ENCODE measurements at places on chromosomes 4 and X.

DNA sequence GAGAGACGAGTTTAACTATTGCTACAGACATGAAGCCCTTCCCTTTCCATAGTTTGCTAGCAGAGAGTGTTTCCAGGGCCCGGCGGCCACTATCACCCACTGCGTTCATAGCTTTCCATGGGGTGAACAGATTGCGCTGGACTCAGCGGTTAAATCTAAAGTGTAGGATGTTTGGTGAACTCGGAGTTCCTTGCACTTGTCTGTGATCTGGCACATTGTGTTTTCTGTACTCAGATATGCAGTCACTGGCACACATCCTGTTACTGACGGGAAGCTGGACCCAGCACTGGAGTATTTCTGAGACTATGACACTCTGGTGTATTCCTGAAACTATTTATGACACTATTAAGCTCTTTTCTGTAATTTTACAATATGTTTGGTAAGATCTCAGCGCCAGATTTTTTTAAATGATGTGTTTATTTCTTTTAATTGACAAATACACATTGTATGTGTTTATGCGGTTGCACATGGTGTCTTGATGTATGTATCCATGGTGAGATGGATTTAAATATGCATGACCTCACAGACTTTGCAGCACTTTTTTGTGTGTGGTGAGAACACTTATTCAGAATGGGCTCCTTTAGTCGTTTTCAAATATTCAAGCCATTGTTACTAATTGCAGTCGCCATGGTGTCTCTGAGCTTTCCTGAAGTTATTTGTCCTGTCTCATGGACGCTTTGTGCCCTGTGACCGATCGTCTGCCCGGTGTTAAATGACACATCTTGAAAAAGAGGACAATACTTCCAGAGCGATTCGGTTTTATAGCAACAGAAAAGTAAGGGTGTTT, 14.1 kb downstream of the CD99 start:
- DNase-seq, result peak; percentile 49

- DNase-seq, result no peak
Measured at GRCh38 chr4:48450740-48451139, 32.4 kb upstream of the SLC10A4 start.

DNA sequence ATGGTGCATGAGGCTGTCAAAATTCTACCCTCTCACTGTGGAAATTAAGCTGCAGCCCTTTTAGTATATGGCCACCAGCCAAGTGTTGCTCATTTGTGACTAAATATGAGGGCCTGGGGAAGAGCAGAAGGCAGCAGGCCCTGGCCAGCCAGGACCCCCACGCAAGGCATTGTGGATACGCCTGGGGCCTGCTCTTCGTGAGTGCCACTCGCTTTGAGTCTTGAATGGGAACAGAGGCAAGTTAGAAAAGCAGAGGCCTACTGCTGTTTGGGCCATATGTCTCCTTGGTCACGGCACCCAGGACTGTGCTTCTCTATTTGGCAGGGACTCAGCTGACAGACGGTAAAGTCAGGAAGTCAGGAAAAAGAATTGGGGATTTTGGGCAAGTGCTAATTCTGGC, 10.9 kb downstream of the RTL5 start:
- DNase-seq, result no peak

DNA sequence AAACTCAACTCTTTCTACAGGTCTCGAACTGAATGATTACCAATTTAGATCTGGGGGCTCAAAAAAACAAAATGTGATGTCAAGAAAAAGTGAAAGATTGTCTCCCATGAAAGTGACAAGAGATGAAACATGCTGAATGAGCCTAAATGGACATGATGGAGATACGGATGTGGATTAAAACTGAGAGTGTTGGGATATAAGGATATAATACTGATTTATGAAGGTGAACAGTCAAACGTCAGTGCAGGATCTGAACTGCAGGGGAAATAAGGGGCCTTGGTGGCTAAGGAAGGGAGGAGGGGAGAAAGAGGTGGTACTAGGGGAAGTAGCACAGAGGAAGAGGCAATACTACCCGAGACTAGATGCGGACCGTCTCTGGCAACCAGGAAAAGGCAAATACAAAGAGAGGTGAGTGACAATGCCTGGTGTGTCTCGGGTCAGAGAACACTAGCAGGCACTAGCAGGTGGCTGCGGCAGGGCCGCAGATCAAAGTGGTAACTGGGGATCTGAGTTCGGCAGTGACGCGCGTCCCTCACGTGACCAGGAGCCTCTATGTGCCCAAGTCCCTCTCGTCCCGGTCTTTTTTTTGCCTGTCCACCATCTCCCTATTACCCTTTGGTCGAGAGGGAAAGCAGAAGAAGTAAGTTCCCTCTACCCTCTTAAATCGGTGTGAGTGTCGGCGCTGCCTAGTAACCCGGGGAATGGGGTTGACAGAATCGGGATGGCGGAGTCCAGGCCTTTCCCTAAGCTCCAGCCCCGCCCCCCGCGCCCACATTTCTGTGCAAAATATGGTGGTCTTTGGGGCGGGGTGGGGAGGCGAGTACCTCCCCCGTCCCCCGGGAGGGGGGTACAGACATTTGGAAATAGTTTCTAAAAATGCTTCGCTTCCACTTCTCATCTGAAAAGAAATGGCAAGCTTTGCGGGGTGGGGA, at the start of gene TCEAL1:
Gene TCEAL1 (plus strand): TSS at position 590 of the 932 bp plus-strand sequence. CDS start 942 bp downstream, outside the sequence.
- DNase-seq, result peak; percentile 74

GRCh38 chr4:42350611-42351182, 46.6 kb upstream of the SHISA3 start:
- no peak for DNase-seq

DNA sequence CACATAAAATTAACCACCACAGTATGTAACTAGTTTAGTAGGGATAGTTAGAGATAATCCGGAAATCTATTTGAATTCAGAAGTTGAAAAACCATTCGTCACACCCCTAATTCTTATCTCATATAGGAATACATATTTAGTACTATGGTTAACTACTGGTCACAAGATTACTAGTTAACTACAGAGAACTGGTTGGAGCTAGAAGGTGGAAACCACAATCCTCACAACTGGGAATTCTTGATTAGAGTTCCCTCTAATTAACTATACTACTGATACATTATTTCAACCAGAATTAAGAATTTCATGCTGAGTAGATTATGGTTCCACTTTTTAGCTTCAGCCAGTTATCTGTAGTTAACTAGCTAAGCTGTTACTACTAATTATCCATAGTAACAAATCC, 39.9 kb upstream of the NKAP start:
- DNase-seq, result no peak

DNA sequence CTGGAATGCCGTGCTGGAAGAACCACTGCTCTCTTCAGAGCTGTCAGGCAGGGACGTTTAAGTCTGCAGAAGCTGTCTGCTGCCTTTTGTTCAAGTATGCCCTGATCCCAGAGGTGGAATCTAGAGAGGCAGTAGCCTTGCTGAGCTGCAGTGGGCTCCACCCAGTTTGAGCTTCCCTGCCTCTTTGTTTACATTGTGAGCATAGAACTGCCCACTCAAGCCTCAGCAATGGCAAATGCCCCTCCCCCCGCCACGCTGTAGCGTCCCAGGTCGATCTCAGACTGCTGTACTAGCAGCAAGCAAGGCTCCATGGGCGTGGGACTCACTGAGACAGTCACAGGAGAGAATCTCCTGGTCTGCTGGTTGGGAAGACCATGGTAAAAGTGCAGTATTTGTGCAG, 34.8 kb upstream of the MUC7 start:
- no peak for DNase-seq

DNA sequence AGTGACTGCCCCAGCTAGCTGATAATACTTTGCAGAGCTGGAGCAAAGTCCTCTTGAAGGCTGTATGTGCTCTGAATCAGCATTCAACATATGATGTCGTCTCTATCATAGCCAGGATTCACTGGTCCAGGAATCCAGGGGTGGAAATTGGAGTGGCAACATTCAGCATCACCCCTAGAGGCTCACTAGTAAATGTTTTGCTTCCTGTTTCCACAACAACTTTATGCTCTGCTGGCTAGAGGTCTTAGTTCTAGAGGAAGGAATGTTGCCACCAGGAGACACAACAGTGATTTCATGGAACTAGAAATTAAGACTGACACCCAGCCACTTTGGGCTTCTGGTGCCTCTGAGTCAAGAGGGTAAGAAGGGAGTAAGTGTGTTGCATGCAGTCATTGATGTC, 11.3 kb downstream of the MAGEA1 start:
- DNase-seq, result no peak

- no peak for DNase-seq
Measured at GRCh38 chrX:105211066-105211575, 9.4 kb downstream of the TEX13A start.

DNA sequence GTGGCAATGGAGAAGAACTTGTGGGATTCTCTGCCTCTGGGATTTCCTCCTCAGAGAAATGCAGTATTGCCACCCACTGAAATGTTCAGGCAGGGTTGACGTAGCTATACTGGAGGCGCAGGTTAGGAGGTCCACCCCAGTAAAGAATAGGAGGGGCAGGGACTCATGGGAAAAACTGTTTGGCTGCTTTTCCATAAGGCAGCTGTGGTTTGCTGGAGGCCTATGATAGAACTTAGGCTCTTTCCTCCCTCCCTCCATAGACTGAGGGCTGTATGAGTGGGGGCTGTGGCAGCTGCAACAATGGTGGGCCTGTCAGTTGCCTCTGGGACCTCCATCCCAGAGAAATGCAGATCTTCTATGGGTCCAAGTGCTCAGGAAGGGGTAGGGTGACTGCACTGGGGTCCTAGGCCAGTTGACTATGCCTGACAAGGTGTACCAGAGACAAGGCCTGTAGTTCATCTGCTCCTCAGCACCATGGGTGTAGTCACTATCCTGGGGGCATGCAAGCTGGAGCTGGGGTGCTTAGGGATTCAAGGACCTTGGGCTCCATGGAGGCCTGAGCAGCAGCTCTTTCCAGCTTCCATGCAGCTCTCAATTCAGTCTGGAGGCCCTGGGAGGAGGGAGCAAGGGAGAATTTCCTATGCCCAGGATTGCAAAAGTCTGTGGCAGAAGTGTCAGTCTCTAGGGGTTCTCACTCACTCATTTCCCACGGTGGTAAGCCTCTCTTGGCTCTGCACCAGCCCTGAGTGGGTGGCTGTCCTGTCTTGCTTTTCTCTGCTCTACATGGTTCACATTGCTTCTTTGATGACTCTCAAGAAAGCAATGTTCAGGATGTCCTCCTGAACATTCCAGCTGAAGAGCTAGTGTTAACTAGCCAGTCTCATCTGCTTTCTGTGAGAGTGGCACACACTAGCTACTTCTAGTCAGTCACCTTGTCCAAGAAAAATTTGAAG, 353.0 kb downstream of the IDS start:
- no peak for DNase-seq

DNA sequence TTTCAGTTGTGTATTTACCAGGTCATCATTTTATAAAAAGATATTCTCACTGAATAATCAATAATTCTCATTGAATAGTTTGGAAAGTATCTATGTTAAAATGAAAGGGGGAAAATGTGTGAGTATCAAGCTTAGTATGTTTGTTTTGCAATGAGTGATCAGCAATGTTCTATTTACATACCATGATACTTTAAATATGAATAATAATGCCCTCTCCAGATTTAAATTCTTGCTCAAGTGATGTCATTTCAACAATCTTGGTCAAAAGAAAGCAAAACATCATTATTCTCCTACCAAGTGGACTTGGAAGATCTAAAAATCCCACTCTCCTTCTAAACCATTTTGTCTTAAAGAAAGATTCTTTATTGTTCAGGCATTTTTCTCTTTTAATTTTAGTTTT, 42.1 kb upstream of the ANKRD50 start:
- DNase-seq, result no peak

GRCh38 chr4:157121401-157121800, 45.5 kb downstream of the GLRB start:
- no peak for DNase-seq

DNA sequence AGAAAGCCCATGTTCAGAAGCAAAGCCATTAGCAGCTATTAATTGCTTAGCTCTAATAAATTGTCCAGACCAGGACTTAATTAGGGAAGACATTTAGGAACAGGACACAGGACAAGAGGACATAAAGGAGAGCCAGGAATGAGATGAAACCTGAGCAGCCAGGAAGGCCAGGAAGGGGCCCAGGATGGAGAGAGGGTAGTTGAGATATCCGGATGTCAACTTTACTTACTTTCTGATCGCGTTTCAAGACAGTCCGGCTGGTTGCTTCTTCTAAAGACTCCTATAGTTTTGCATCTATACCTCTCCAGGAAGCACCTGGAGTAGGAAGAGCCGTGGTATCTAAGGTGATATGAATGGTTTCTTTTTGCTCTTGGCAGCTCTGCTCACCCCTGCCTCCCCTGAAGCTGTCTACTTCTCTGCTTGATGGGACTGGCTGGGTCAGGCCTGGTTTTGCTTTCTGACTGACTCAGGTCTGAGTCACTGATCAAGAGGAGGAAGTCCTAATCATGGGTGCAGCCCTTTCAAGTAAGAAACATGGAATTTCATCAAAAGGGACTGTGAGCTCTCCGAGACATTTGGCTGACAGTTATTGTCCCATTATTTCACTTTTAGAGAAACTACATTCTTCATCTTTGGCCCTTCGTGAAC, 733.3 kb downstream of the RPA4 start:
- no peak for DNase-seq

DNA sequence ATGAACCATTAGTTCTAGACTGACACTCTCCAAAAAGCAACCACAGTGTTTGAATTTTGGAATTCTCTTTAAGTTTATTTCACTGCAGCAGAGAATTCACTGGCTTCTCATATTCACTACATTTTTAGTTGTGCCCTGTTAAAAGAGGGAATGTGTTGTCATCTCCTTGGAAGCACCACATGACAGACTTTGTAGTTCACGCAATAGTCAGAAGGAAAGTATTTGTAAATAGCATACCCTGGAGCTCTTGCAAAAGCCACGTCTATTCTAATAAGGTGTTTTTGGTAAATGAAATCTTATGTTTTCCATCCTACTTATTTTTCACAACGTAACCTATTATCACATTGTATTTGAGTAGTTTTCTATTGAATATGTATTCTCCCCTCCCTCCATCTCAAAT, 25.8 kb downstream of the DOCK11 start:
- no peak for DNase-seq

GRCh38 chr4:1873291-1873690, 2.1 kb downstream of the NSD2 start:
- DNase-seq, result no peak

GRCh38 chr4:170674176-170674575, 584.4 kb upstream of the AADAT start:
- no peak for DNase-seq

DNA sequence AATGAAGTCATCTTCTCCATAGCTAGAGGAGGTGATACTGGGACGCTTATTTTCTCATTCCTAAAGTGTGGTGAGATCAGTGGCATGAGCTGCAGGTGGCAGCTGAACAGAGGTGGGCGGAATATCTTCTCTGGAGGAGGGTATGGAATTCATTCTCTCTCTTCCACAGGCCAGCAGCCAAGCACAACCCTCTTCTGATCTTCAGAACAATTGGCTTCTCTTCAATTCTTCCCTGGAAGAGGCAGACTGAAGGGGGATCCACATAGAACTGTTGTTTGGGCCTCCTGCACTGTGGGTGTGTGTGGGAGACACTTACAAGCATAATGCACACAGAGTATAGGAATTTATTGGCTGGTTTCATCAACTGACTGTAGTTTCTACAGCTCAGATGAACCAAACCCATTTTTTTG, 180.4 kb upstream of the RASGEF1B start:
- no peak for DNase-seq

DNA sequence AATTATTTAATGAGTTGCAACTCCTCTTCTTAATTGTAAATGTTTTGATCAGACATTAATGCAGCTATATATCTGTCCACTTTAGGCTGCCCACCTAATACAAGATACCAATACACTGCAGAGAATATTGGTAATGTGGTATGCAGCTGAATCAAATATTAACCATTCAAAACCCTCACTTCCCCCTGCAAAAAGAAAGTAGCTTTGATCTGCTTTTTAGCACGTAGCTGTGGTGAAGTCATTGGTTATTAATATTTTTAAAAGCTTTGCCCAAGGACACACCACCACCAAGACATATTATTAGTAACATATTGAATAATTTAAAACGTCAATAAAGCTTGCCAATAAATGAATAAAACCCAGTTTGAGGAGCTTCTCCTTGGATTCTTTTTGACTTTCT, 28.6 kb upstream of the CYP2U1 start:
- no peak for DNase-seq
